ENCODE measurements at places on chromosomes 1 and 21.

GRCh38 chr1:79895573-79895972 is 889.0 kb upstream of the ADGRL4 start:
- no peak for DNase-seq

DNA sequence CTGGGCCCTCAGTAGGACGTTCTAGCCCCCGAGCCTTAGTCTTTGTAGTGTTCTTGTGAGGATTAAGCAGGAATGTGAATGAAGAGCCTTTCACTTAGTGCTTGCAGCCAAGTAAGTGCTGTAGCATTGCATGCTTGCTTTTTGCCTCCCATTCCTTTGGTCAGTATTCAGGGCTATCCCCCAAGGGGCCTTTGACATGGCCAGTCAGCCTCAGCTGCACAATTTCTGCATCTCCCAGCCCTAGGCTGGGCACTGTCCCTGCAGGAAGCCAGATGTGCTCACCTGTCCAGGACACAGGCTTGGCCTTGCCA is 30.5 kb downstream of the SOX13 start:
- DNase-seq = no peak

DNA sequence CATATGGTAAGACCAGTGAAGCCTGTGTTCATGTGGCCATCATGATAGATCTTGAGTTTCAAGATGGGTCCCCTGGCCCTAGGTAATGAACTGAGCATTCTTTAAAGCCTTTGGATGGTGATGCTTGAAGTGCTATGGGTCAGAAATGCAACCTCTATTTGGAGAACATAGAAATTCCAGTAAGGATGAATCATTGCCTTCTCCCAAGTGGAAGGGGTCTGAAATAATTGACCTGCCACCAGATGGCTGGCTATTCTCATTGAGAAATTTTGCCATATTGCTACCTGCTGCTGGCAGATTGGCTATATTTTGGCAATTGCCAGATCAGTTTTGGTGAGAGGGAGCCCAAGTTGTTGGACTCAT is 739 bp upstream of the IFI6 start:
- no peak for DNase-seq

DNA sequence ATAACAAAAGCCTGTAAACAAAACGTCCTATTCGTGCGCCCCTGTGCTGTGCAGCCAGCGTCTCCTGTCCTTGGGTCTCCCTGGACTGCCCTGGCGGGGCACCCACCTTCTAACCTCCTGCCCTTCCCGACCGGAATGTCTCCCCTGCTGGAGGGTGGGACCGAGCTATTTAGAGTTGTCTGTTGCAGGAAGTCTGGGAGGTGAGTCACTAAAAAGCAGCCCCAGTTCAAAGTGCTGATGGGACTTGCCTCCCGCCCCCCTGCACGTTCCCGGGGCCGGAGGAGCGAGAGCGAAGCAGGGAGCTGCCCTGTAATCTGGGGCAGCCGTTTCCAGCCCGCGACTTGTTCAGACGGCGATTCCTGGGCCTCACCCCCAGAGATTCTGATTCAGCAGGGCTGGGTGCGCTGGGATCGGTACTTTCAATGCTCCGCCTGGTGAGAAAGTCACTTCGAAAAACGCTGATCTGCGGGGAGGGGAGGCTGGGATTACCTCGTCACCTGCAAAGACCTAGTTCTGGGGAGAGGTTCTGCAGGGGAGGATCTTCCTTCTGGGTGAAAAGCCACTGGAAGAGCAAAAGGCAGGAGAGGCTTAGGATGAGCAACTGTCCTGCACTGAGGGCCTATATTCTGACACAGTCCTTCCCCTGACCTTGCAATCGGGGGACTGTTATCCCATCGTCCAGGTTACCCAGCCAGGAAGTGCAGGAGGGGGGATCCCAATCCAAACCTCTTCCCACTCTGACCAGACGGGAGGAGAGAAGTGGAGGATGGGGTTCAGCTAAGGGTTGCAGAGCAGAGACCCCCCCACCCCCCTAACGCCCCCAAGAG is 1.2 kb upstream of the DHRS3 start:
- DNase-seq = no peak

- DNase-seq = no peak
Observed at GRCh38 chr1:9606948-9607347, 18.2 kb downstream of the TMEM201 start.

DNA sequence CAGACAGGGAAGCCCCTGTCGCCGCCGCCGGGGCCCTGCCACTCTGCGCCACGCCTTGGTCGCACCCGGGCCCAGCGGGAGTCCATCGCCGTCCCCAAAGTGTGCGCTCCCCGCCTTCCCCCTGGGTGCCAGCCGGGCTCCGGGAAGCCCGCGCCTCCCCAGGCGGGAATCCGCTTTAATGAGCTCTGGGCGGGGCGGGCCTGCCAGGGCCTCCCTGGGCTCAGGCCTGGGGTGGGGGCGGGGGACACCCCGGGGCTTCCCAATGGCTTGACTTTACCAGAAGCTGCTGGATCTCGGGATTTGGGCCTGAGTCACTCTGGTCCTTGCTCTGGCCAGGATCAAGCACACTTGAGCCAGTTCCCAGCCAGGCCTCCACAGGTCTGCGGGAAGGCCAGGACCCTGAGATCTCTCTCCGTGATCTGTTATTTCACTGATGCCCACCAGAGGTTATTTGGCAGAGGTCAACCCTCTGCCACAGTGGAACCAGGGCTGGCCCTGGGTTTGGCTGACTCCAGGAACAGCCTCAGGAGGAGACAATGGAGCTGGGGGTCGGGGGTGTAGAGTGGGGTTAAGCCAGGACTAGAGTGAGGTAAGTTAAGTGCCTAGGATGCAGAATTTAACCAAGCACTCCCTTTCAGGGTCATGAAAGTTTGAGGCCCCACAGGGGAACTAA is 178.4 kb upstream of the EDN2 start:
- peak; percentile 29 for DNase-seq

GRCh38 chr1:154276797-154277196 is 4.4 kb downstream of the HAX1 start:
- no peak for DNase-seq

DNA sequence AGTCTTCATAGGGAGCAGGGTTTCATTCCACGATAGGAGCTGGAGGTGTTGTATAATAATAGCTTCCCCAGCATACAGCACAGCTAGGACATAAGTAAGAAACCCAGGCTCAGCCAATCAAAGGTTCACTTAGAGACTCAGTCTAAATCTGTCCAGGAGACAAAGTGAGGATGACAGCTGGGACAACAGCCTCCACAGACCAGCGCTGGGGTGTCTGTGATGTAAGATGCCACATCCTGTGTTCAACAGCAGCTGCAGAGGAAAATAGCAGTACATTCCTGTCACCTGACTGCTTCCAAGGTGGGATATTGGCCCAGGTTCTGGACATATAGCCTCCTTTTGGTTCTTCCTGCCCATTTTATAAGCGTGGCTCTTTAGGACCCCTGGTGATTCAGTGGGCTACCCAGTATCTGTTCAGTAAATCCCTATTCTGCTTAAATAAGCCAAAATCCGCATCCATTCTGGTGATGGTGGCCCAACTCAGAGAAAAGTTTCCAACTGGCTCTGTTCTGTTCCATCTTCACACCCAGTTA is 176.8 kb upstream of the SYT6 start:
- no peak for DNase-seq

- no peak for DNase-seq
Observed at GRCh38 chr1:221166559-221167318, 287.5 kb downstream of the HLX start.

- no peak for DNase-seq
Observed at GRCh38 chr1:14555091-14555490, 43.4 kb upstream of the KAZN start.

DNA sequence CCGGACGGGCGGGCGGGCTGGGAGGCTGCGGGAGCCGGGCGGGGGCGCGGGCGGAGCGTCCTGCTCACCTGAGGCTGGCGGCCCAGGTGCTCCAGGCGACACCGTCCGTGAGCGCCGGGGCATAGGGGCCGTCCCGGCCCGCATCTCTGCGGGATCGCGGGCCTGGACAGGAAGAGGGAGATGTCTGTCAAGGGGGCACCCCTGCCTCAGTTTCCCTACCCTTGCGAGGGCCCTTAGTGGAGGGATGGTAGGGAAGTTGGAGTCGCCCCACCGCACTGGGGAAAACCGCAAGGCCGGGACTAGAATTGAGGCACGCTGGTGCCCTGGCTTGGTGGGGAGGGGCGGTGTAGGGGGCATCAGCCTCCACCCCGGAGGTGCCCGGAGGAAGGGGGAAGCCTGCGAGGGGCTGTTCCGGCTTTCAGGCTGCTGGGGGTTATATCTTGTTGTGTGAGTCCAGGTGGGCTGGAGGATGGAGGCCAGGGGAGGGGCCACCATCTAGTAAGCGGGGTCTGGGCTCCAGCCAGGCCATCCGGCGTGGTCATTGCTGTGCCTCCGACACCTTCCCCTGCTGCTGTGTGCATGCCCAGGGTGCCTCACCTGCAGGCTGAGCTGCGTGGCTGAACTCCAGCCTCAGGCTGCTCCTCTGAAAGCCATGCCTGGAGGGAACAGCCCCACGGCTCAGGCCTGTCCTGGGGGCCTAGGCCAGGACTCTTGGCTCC is 580 bp downstream of the VWA1 start:
- DNase-seq = no peak

DNA sequence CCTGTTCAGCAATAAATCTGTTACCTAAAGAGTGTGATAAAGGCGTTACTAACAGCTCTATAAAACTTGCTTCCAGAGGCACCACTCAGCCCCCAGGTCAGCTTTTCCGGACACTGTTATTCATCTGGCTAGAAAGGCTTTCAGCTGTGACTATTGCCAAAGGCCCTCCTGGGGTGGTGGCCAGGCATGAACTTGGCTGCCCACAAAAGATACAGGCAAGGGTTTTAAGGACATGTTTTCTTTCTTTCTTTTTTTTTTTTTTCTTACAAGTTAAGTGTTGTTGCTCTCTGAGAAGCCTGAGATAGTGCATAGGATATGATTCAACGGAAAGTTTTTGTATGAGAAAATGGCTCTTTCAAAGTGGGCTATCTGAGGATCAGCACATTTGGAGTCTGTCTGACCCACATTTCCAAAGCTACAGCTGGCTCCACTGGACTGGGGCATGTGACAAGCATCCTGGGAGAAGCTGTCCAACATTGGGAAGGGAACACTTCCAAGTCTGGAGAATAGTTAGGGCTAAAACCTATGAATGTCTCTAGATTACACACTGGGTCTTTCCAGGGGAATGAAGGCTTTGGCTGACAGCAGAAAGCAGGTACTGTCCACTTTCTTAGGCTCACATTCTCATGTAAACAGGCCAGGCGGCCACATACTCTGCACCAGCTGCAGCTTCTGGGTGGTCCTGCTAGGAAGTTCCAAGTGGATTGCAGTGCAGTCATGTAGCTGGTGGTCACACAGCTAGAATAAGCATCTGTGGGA is 639.7 kb downstream of the LMO4 start:
- no peak for DNase-seq

- no peak for DNase-seq
Observed at GRCh38 chr1:10841118-10841517, 44.7 kb upstream of the CASZ1 start.

- DNase-seq = no peak
Observed at GRCh38 chr1:50157306-50157941, 48.7 kb downstream of the ELAVL4 start.
